ENCODE measurements at places on chromosomes 13 and 19.

DNA sequence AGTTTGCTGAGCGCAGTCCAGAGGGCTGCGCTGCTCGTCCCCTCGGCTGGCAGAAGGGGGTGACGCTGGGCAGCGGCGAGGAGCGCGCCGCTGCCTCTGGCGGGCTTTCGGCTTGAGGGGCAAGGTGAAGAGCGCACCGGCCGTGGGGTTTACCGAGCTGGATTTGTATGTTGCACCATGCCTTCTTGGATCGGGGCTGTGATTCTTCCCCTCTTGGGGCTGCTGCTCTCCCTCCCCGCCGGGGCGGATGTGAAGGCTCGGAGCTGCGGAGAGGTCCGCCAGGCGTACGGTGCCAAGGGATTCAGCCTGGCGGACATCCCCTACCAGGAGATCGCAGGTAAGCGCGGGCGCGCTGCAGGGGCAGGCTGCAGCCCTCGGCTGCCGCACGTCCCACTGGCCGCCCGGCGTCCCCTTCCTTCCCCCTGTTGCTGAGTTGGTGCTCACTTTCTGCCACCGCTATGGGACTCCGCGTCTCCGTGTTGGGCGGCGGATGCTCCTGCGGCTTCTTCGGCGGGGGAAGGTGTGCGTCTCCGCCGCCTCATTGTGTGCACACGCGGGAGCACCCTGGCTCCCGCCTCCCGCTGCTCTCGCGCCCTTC is 772 bp downstream of the GPC6 start:
- no peak for DNase-seq

GRCh38 chr19:48495396-48495795 is 16.2 kb downstream of the LMTK3 start:
- DNase-seq, result no peak

- no peak for DNase-seq
Measured at GRCh38 chr19:11450570-11451326, 15.3 kb downstream of the PRKCSH start.

DNA sequence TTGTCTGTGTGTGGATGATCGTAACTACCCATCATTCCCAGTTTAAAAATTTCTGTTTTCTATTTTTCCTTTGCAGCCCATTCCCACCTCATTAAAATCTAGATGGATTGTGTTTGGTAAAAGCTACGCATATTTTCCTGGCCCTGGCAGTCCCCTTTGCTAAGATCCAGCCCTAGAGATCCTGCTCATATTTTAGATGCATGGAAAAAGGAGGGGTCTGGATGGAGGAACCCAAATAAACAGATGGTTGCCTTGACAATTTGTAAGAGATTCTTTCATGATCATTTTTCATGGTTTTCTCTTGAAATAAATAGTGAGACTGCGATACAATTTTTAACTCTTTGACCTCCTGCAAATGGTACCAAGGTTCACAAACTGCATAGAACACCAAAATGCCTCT is 174.4 kb downstream of the SLC7A1 start:
- DNase-seq, result no peak

DNA sequence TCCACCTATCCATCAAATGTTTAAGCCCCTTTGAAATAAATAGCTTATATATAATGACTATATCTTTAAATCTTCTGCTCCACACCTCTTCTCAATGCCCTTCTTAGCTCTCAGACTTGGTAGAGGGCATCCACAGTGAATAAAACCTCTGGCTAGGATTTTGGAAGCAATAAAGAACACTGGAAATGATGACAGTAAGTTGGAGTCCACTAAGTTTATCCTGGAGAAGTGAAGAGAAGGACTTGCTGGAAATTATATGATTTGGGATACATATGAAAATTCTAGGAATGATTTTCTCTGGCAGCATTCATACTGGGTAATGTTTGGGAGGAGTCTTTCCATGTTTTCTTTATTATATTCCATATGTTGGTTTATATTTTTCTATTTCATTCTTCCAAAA is 133.5 kb upstream of the KL start:
- DNase-seq, result no peak

DNA sequence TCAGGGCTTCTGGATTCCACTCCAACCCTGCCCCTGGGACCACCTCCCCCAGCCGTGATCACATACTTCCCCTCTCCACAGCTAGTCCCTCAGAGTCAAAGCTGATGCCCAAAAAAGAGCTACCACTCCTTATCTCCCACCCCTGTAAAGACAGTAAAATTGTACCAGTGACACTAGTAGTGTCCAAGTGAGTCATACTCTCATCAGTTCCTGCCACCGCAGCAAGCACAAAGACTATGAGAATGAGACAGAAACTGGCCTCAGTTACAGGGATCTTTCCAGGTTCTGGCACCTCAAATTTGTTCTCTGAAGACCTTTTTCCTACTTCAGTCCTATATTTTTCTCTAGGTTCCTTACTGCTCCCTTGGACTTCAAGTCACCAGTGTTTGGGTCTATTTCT is 144.2 kb downstream of the SPRY2 start:
- no peak for DNase-seq

DNA sequence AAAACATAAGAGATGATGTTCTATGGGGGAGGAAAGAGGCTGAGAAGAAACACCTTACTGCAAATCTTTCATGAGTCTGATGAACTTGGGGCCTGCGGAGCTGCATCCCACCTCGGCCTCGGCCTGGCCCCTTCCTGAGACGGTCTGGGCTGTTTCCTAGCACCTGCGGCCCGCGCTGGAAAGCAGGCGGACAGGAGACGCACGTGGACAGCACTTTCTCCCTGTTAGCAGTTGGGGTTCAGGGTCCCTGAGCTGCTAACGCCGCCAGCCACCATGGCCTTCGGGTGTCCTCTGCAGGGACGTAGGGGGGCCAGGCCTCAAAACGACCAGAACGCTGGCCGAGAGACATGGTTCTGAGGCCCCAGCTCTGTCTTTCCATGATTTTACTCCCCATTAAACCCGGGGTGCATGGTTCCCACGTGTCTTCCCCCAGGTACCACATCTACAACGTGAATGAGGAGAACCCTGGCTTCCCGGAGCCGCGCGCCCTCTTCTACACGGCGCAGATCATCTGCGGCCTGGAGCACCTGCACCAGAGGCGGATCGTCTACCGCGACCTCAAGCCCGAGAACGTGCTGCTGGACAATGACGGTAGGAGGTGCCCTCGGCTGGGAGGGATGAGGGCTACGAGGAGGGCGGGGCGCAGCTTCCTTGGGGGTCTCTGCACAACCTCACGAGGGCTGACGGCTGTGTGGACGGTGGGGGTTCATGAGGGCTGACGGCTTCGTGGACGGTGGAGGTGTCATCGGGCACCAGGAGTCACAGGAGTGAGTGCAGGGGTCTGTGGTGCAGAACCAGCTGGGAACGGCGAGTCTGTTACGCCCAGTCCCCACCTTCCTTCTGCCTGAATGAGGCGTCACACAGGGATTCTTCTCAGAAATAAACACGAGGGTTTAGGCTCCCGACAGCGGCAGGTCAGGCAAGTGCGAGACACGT is 4.3 kb downstream of the GRK1 start:
- DNase-seq, result no peak

DNA sequence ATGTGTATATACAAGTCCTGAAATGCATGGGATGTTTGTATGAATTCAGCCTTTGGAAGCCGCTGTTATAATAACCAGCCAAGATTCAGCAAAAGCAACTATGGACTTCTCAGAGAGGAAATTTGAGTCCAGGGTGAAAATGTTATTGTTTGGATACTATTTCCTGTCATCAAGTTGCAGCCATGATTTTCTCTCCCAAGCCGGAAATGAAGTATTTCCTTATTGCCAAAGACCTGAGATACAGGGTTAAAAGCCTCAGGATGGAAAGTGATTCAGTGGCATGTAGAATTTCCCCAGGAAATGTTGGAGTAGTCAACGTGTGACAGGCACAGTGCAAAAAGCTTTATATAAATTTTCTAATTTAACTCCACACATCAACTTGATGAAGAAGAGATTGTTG is 133.9 kb downstream of the IRS2 start:
- no peak for DNase-seq

DNA sequence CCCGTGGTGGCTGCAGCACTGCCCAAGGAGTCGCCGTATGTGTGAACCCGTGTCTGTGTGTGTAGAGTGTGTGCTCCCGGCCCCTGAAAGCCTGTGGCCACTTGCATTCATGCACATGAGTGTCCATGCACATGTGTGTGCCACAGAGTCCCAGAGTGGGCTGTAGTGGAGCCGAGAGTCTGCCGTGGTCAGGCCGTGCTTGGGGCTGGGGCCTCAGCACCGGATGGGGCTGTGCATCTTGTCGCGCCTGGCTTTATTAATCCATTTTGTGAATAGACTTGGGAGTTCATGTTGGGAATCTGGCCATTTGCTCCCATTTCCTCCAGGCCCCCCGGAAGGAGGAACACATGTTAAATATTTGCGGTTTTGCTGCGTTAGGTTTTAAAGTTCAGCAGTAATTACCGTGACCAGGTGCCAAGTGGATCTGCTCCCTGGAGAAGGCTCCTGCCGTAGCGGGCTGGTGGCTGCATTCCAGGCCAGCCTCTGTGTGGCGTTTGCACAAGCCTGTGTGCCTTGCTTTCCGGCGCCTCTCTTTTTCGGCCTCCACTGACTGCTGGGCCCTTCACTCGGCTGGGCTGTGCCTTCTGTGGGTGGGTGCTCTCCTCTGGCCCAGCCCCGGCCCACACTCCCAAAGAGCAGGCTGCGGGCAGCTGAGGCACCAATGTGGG is 69.2 kb upstream of the KCTD15 start:
- DNase-seq, result no peak

- no peak for DNase-seq
Measured at GRCh38 chr13:81872581-81872980, 1531.7 kb upstream of the SPRY2 start.

- DNase-seq, result no peak
Measured at GRCh38 chr13:33110386-33110712, 94.1 kb downstream of the KL start.

DNA sequence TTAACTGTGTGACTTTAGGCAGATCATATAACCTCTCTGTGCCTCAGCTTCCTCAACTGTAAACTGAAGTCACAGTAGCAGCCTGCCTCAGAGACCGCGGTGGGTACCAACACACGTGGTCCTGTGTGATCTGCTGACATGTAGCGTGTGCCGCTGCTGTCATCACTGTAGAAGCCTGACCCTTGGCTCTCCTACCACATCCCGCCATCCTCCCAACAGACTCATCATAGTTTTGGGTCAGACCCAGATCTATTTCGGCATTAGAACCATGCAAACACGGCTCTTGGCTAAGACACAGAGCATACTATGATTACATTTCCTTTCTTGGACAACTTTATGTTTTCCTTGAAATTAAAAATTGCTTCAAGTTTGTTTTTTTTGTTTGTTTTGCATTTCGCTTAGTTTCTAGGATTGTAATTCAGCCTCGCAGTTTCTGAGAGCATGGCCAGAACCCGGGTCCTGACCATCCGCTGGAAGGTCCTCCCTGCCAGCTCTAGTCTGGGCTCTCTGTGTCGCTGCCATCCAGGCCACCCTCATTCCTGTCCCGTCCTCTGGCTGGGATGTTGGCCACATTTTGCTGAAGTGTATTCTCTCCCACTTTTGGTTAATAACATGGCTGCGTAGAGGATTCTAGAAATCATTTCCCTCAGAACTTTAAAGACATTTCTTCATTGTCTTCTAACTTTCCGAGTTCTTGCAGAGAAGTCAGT is 53.0 kb downstream of the GGACT start:
- DNase-seq, result no peak

GRCh38 chr19:7833225-7834099 is 3.4 kb downstream of the EVI5L start:
- no peak for DNase-seq

- DNase-seq, result no peak
Measured at GRCh38 chr13:105497597-105497996, 1037.9 kb downstream of the EFNB2 start.

GRCh38 chr13:74438901-74439300 is 304.7 kb upstream of the KLF12 start:
- DNase-seq, result no peak

DNA sequence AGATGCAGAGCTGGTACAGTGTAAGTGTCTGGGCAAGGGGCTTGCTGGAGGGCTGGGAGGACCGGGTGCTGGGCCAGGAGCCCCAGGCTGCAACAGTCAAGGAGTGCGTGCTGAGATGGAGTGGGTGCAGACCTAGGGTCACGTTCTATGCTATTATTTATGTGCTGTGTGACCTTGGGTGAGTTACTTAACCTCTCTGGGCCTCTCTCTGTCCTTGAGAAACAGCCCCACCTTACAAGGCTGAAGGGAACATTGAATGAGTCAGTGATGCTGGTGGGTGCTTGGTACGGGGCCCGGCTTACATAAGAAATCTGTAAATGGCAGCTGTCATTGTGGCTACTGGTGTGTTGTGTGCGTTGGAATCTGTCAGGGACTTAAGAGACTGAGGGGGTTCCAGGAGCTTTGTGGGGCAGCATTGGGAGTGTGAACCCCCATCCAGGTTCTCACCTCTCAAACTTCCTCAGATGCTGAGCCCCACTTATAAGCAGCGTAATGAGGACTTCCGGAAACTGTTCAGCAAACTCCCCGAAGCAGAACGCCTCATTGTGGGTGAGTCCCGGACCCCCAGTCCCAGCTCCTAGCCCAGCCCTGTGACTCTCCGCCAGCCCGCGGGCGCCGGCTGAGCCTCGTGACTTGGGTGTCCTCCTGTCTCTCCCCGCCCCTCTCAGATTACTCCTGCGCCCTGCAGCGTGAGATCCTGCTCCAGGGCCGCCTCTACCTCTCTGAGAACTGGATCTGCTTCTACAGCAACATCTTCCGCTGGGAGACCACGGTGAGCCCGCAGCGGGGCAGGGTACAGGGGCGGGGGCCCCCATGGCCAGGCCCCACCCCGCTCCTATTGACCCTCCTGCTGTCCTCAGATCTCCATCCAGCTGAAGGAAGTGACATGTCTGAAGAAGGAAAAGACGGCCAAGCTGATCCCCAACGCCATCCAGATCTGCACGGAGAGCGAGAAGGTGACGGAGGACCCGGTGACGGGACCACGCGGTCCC is 9.6 kb downstream of the GRAMD1A start:
- no peak for DNase-seq

DNA sequence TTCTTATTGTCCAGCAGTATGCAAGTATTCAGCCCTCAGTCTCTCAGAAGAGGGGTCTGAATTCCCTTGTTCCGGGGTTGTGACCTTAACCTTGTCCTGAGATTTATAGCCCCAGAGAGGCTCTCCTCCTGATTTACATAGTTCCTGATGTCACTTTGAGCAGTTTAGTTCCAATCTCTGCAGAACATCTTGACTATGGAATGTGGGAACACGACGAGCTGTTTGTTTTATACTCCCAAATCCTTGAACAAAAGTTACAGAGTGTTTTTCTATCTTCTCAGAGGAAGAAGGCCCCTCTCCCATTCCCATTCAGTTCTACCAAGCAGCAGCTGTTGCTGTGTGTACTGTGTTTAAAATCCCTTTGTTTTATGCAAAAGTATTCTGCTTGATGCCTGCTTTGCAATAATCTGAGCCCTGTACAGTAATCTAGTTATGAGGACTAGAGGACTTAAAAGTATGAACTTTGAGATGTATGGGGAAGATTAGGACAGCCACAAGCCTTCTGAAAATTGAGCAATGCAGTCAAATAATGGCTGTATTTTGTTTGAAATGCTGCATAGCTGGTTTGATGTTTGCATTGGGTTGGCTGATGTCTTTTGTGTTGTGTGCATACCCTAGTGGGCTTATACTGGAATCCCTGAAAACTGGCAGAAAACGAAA is 74.7 kb downstream of the KL start:
- no peak for DNase-seq

DNA sequence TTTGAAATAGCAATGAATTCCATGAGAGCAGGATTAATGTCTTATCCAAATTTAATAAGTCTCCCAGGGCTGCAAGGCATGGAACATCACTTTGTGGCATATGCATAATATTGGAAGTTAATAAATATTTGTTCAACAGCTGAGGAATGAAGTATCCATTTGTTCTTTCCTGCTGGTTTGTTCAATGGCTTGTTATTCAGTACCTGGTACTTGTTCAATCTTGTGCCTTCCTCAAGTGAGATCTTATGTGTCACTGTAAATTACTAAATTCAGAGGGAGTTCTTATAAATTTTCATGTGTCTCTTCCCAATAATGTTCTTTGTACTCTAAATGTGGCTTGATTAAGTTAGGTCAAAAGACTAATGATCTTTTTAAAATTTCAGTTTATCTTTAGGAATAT is 1105.5 kb upstream of the SPRY2 start:
- no peak for DNase-seq
